Amniotic epithelial cell (primary cell): ENCODE measurements at places on chromosomes 1 and 21.

DNA sequence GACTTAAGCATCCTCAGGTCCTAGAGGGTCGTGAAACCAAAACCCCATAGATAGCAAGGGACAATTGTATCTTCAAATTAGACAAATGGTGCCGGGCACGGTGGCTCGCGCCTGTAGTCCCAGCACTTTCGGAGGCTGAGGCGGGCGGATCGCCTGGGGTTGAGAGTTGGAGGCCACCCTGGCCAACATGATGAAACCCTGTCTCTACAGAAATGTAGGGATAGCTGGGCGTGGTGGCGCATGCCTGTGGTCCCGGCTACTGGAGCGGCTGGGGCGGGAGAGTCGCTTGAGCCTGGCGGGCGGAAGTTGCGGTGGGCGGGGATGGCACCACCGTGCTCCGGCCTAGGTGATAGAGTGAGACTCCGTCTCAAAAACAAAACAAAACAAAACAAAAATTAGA is 780.6 kb downstream of the BRINP3 start:
- no peak for DNase-seq

GRCh38 chr1:17564458-17565393 is 25.2 kb downstream of the ARHGEF10L start:
- no peak for DNase-seq

- DNase-seq: no peak
Observed at GRCh38 chr1:42258218-42258617, 76.8 kb downstream of the FOXJ3 start.

DNA sequence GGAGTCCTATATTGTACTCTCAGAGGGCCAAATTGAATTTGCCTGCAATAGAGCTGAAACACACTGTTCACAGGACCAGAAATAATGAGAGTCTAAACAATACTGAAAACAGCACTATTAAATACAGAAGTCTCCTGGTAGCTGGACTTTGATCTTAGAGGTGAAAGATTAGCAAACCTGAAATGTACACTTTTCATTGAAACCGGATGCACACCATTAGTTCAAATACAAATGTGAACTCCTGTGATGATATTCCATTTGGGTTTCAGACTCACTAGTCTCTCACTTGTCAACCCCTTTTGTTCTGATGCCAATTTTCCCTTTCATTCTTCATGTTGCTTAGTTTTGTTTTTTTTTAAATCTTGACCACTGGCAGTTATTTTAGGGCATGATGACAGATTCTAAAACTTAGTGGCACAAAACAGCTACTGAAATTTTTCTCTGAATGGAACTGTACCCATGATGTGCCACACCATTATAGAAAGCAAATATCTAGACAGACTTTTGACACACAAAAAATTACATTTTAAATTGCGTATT is 5.9 kb upstream of the TNFSF4 start:
- no peak for DNase-seq

- DNase-seq: peak; percentile 93
Observed at GRCh38 chr1:53047737-53048736, 14.0 kb upstream of the PODN start.

GRCh38 chr1:178344513-178345091 is 152.2 kb downstream of the CLEC20A start:
- DNase-seq: peak; percentile 93
